Foreskin fibroblast (primary cell): ENCODE measurements at places on chromosomes 1 and 21.

- DNase-seq = no peak
Observed at GRCh38 chr1:93979040-93979717, 69.9 kb upstream of the GCLM start.

DNA sequence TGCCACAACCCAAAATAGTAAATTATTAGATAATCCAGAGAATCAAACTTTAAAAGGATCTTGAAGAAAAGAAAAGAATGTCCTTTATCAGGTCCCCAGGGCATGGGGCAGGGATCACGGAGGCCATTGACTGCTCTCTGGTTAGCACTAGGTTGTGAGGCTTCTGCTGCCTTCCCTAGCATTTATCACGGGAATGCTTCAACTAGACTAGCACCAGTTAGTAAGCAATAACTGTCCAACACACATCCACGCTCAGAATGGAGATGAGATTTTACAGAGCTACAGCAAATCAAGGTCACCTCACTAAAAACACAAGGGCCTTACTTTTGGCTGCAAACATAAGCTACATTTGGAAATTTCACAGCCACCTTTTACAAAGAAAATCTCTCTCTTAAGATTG lies 304.0 kb downstream of the NFIA start:
- DNase-seq = no peak

- DNase-seq = no peak
Observed at GRCh38 chr1:70945251-70945650, 102.4 kb downstream of the PTGER3 start.

- no peak for DNase-seq
Observed at GRCh38 chr1:24771574-24771973, 26.3 kb downstream of the CLIC4 start.

DNA sequence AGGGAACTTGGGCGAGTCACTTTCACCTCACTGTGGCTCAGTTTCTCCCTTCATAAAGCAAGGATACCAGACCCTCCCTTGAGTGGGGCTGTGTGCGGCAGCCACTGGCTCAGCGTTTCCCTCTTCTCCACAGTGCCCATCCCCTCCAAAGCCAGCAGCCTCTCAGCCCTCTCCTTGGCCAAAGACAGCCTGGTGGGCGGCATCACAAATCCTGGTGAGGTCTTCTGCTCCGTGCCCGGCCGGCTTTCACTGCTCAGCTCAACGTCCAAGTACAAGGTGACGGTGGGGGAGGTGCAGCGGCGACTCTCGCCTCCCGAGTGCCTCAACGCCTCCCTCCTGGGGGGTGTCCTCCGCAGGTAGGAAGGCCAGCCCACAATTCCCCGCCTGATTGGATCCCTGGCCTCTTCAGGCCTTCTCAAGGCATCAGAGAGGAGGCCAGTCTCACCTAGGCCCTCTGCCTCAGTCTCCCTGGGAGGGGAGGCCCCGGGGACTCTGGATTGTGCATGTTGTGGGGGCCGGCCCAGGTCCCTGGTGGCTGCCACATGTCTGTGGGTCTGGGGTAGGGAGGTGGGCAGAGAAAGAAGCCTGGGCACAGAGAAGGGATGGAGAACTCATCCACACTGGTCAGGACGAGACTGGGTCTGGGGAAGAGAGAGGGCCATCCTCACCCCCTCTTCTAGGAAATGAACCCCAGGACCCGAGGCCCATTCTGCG lies 15.2 kb downstream of the TFAP2E start:
- no peak for DNase-seq

GRCh38 chr1:177487481-177487880 lies 316.7 kb downstream of the BRINP2 start:
- DNase-seq = no peak

GRCh38 chr1:162822391-162823200 lies 32.1 kb downstream of the HSD17B7 start:
- no peak for DNase-seq

- no peak for DNase-seq
Observed at GRCh38 chr1:2848006-2848670, 46.6 kb upstream of the TTC34 start.

GRCh38 chr1:43779266-43779665 lies 71.9 kb downstream of the ST3GAL3 start:
- DNase-seq = no peak

GRCh38 chr21:17789069-17789468 lies 30.1 kb downstream of the C21orf91 start:
- no peak for DNase-seq

GRCh38 chr1:152034324-152034653 lies 2.5 kb downstream of the S100A11 start:
- DNase-seq = no peak
